ENCODE measurements at places on chromosomes 11 and 22.
A peak's percentile ranks its signal among the peaks of the same experiment; 100 is the strongest.

GRCh38 chr11:99425596-99425995, 404.8 kb downstream of the CNTN5 start:
- no peak for DNase-seq

- DNase-seq: no peak
Observed at GRCh38 chr11:86519064-86519911, 144.6 kb downstream of the CCDC81 start.

GRCh38 chr11:4436411-4436810, 12.7 kb upstream of the OR52K2 start:
- no peak for DNase-seq

DNA sequence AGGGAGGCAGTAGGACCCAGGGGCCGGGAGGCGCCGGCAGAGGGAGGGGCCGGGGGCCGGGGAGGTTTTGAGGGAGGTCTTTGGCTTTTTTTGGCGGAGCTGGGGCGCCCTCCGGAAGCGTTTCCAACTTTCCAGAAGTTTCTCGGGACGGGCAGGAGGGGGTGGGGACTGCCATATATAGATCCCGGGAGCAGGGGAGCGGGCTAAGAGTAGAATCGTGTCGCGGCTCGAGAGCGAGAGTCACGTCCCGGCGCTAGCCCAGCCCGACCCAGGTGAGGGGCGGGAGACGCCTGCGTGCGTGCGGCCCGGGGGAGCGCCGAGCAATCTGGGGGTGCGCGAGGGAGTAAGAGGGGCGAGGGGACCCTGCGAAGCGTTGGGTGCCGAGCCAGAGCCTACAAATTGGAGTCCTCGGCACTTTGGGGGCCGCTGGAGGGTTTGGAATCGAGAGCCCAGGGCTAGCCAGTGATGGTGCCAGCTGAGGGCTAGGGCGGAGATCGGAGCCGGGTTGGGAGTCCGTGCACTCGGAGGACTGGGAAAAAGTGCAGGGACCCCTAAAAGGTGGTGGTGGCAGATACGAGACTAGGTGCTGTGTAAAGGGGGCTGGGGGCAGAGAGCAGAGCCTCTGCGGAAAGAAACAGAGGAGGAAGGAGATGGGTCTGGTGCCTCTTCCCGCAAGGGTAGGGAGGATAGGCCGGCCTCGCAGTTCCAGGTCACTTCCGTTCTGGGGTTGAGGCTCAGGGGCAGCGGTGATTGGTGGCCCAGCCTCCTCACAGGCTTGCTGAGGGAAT, at the start of gene SERPINH1:
Gene SERPINH1 (plus strand): TSS at position 206 of the 788 bp plus-strand sequence. CDS start 4,097 bp downstream, outside the sequence.
- peak; percentile 34 for DNase-seq

DNA sequence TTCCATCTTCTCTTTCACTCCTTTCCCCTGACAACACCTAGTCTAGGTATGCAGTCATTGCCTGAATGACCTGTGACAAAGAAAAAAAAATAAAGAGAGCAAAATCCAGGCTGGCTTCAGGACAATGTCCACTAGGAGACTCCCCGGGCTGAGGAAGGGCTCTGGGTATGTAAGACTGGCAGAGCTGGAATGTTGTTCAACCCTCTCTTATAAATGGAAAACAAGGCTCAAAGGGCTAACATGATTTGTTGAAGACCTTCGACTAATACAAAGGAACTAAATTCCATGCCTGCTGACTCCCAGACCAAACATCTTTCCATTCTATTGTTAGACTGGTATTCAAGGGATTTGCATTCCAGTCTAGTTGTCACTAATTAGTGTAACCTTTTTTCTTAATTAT, 122.2 kb downstream of the ARL14EP start:
- DNase-seq: no peak

GRCh38 chr11:77381729-77382665, 80.5 kb upstream of the GDPD4 start:
- no peak for DNase-seq

GRCh38 chr11:35106595-35106994, 32.4 kb upstream of the CD44 start:
- no peak for DNase-seq

DNA sequence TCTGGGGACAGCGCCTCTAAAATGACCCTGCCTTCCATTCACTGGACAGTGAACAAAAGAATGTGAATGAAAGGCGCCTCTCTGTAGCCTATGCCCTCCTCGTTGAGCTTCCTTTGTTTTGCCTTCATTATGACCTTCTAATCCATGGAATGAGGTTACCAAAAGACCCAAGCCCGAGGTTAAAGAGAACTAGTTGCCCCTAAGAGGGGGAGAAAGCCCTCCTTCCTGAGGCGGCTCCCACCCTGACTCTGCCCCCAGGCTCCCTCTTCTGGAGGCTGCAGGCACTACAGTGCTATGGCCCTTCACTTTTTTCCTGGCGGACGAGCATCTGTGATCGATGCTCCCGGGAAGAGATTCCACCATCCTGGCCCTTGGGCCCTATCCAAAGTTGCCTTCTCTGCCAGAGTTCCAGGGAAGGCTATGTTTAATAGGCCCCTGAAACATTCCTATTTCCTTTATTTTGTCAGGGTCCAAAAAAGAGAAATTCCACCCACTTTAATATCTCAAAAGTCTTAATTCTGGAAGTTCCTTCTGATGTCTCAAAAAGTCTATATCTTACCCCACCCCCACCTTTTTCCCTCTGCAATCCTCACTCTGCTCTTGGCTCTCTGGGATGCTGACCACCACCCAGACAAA, 147.3 kb downstream of the FEZ1 start:
- no peak for DNase-seq

- no peak for DNase-seq
Observed at GRCh38 chr11:10937385-10937771, 79.5 kb upstream of the ZBED5 start.

- DNase-seq: no peak
Observed at GRCh38 chr11:121418625-121419114, 33.4 kb upstream of the SORL1 start.

DNA sequence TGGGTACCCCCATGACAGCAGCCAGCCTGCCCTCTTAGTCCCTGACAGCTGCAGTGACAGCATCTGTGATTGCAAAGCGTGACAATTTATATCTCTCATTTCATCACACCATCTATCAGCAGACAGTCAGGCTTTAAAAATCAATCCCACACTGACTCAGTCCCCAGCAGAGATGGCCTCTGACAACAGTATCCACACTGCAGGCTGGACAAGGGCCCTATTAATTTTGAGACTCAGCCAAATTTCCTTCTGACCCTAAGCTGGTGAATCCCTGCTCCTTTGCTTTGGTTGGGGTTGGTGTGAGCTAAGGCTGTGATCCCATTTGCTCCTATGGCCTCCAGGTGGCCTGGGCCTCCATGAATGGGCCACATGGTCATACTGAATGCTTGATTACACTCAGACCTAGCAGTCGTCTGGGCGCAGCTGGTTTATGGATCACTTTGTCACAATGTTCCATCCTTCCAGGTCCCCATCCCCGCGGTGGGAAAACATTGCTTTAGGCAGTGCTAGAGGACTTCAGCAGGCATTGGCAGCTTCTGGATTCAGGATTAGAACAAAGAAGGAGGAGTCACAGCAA, 68.2 kb upstream of the B3GAT1 start:
- DNase-seq: no peak

DNA sequence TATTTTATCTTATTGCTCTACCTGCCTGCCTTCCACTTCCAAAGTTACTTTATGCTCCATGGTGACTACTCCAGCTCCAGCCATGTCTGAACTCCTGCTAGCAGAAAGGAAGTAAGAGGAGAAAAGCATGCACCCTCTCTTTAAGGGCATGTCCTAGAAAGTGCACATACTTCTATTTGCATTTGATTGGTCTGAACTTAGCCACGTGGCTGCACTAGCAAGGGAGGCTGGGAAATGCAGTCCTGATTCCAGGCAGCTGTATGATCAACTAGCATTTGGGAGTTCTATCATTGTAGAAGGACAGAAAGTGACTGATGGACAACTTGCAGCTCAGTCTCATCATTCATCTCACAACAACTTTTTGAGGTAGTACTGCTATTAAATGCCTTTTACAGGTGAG, 515.7 kb downstream of the BUD13 start:
- DNase-seq: no peak
